ENCODE measurements at places on chromosomes 12 and 14.

DNA sequence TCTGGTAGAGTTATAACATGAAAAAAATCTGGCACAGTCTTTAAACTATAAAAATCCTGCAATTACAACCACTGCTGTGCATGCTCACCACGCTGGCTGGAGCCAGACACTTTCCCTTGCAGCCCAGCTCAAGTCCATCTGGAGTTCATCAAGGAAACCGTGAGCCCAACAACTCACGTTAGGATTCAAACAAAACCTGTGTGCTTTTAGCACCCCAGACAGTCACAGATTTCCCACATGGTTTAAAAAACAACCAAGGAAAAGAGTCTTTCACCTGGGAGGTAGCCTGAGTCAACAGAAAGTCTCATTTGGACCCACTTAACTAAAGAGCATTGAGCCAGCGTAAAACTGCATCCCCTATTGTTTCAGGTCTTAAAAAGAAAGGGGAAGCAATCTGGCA, 4.7 kb downstream of the LRIG3 start:
- no peak for DNase-seq

DNA sequence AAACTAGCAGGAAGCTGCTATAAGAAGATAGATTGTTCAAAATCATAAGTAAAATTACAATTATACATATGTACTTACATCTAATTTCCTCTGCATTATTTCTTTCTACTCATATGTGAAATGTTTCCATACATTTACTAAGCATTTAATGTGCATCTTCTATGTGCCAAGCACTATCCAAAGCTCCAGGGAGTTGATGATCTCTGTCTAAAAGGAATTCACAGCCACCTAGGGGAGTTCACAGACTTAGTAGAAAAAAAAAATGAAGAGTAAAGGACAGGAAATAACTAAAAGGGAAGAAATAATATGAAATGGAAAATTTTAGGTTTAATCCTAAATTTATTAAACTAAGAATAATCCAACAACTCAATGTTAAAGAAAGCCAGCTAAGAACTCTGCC, 91.7 kb downstream of the EFCAB11 start:
- no peak for DNase-seq

DNA sequence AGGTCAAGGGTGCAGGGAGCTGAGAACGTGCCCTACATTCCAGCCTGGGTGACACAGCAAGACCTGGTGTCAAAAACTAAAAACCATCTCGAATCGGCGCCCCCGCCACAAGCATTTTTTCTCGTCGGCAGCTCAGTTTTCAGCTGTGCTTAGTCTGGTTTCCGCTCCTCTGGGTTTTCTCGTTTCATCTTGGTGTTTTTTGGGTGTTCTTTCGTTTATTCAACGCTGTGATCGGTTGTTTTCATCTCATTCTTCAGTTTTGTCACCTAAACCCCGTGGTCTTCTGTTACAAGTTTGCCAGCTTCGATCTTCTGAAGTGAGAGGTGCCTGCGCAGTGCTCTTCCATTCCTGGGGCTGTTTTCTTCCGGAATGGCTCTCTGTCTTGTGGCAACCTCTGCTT, 41.4 kb downstream of the NOC4L start:
- no peak for DNase-seq

- no peak for DNase-seq
Observed at GRCh38 chr12:86712425-86712843, 456.2 kb upstream of the MGAT4C start.

GRCh38 chr14:33686218-33686617, 264.7 kb downstream of the EGLN3 start:
- no peak for DNase-seq

GRCh38 chr12:108750526-108750925, 19.2 kb upstream of the CORO1C start:
- no peak for DNase-seq

- no peak for DNase-seq
Observed at GRCh38 chr14:52299692-52300278, 14.3 kb upstream of the PTGER2 start.

DNA sequence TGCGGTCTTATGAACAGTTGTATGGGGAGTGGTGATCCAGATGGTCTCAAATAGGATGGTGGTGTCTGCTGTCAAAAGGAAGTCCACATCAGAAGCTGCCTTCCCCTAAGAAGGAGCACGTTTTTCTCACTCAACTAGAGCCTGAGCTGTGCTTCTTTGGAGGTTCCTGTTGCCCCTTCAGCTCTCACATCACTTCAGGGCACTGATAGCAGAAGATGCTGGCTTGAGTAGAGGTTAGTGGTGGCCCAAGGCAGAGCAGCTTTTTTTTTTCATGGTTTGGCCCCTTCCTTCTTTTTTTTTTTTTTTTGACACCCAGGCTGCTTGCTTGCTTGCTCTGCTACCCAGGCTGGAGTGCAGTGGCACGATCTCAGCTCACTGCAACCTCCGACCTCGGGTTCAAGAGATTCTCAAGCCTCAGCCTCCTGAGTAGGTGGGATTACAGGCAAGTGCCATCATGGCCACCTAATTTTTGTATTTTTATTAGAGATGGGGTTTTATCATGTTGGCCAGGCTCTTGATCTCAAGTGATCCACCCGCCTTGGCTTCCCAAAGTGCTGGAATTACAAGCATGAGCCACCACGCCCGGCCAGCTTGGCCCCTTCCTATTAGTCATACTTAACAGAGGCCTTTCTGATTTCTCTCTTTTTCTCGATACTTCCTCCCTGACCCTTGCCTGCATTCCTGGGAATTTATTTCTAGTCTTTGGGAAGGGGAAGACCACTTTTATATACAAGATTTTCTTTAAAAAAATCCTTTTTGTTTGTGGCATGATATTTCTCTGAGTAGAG, 31.6 kb downstream of the KLRD1 start:
- no peak for DNase-seq

- DNase-seq: no peak
Observed at GRCh38 chr12:75852143-75852542, 179.4 kb downstream of the PHLDA1 start.

- no peak for DNase-seq
Observed at GRCh38 chr12:22536971-22537544, 7.3 kb downstream of the C2CD5 start.

- DNase-seq: no peak
Observed at GRCh38 chr12:12452326-12452902, 95.5 kb downstream of the BORCS5 start.

- no peak for DNase-seq
Observed at GRCh38 chr14:94850309-94851211, 80.6 kb upstream of the GSC start.

DNA sequence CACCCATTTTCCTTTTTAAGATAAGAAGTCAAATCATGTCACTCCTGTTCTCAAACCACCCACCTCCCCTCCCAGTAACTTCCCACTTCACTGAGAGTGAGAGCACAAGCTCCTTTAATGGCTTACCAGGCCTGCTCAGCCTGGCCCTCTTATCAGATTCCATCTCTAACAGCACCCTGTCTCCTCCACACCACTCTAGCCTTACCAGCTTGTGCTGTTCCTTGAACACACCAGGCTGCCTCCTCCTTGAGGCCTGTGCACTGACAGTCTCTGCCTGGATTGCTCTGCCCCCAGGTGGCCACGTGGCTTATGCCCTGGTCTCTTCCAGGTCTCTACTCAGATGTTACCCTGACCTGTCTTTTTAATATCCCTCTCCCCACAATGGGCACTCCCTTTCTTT, 40.1 kb upstream of the EVL start:
- no peak for DNase-seq

DNA sequence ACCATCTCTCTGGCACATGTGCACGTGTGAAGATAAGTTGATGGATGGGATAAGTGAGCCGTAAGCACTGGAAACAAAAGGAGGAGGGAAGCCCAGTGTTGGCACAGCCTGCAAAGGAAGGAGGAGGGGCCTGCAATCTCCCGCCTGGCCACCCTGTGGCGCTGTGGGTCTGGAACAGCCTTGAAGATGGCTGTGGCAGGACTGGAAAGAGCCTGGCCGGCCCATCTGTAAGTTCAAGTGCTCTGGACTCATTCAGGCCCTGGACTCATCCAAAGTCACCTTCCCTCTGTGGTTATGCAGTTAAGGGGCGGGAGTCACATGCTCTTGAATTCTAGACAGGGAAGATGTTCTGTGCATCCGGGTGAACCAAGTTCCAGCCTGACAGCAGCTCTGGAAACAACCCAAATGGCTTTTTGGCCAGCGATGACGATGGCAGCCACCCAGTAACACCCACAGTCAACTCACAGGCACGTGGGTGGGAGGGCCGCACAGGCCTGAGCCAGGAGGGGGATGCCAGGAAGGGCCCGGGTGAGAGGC, 50.4 kb downstream of the CHGA start:
- DNase-seq: no peak

GRCh38 chr14:91482263-91483013, 27.7 kb downstream of the PPP4R3A start:
- no peak for DNase-seq

- DNase-seq: no peak
Observed at GRCh38 chr12:128402486-128403243, 135.7 kb downstream of the TMEM132C start.

DNA sequence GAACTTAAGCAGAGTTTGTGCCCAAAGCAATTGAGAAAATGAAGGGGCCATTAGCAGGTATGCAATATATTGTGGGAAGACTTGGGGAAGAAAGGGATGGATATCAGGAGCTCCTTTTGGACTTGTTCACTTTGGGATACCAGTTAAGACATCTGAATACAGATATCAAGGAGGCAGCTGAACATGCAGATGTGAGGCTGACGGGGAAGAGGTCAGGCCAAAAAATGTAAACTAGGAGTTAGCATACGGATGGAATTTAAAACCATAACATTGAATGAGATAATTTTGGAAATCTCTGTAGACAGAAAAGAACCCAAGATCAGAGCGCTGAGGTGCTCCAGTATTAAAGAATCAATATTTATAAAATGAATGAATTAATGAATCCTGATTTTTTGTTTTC, 53.4 kb downstream of the OSBPL8 start:
- DNase-seq: no peak

DNA sequence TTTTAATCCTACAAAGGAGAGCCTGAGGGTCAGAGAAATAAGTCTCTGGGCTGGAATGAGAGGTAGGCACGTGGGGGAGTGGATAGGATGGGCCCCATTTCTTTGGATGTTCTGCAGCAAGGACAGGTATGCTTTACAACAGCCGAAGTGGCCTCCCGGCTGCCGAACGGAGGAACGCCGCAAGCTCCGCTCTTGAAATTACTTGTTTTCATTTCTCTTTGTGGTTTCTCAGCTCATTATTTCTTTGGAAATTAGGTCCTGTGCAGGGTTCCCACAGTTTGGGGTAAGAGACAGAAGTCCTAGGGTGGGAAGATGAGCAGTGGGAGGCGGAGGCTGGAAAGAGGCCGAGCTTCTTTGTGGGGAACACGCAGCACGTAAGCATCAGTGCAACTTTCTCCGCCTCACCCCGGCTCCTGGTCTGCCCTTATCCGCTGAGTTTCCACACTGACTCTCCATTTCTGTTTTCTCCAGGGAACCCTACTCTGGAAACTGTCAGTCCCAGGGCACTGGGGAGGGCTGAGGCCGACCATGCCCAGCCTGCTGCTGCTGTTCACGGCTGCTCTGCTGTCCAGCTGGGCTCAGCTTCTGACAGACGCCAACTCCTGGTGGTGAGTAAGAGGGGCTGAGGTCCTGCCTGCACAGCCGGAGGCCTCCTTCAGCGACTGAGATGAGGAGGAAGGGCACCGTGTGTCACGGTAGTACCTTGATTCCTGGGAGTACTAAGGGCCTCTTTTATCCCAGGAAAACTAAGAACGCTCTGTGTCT, 2.0 kb downstream of the WNT5B start:
- no peak for DNase-seq

Data from activated CD4-positive, CD25-positive, alpha-beta regulatory T cell (primary cell).